ENCODE measurements at places on chromosomes 1 and 21. TPM values are rescaled to one million over a fixed set of nuclear protein-coding genes. Genes with fewer than 3 reads are reported as not detected.

SIK1 gene
- total RNA-seq = 3.2 TPM

VHLL gene
- 0.27 TPM for total RNA-seq

C1QC gene
- total RNA-seq = not detected

BSND gene
- total RNA-seq = not detected

DDOST gene
- total RNA-seq = 482 TPM

DNA sequence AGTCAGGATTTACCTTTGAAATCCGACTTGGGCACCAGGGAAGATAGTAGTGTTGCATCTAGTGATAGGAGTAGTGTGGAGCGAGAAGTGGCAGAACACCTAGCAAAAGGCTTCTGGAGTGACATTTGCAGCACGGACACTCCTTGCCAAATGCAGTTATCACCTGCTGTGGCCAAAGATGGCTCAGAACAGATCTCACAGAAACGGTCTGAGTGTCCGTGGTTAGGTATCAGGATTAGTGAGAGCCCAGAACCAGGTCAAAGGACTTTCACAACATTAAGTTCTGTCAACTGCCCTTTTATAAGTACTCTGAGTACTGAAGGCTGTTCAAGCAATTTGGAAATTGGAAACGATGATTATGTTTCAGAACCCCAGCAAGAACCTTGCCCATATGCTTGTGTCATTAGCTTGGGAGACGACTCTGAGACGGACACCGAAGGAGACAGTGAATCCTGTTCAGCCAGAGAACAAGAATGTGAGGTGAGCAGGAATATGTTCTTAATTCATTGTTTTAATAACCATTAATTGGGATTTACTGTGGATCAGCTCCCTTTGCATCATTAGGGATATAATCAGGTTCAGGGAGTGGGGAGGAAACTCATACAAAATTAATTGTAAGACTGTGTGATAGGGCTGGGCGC is 28.3 kb downstream of the BACH1 start:
- no peak for DNase-seq

- DNase-seq = no peak
Observed at GRCh38 chr21:24716281-24716918, 890.9 kb downstream of the MRPL39 start.

DNA sequence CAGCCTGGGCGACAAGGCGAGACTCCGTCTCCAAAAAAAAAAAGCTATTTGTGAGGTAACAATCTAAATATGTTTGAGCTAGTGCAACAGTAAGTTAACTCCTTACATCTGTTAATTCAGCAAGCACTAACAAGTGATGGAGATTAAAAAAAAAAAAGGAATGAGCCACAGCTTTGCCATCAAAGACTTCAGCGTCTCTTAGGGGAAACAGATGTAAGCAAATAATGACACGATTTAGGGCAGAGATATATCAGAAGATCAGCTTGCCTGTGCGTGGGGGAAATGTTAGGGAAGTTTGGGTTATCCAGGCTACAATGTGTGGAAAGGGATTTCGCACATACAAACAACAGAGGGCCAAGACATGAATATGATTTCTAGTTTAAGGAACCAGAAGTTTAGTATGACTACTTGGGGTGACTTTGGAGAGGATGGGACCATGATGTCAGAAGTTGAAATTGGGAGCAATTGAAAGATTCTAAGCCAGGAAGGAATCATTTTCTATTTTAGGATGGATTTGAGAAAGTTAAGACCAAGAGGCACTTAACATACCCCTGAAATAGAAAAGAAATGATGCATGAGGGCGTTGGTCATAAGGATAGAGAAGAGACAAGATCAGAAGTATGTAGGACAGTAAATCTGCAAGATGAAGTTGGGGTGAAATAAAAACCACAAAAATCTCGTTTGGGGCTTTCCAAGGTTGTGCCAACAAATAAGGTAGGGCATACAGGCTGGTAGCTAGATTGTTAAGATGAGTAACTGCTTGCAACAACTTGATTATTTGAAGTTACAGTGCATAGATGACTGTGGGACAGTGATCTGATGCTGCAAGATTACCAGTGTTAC is 2.4 kb upstream of the BRWD1 start:
- no peak for DNase-seq

DNA sequence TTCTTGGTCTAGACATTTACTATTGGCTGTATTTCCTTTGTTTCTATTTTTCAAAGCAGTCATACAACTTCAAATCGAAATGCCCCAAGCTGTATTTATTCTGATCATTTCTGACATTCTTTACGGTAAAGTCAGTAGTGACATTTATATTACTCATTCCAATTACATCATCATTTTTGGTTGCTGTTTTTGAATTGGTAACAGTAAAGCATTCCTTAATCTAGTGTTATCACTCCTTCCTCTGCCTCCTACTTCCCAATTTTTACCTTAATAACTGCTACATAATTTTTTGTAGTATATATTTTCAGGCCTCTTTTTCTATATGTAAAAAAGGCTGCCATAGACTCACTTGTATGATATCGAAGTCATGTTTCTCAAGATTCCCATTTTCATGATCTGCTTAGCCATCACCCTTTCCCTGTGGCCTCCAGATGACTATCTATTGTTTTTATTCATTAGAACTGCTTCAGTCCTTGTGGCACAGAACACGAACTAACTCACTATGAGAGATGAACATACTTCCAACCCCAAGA is 167.2 kb downstream of the RUNX1 start:
- no peak for DNase-seq

- no peak for DNase-seq
Observed at GRCh38 chr1:246782120-246782900, 58.1 kb downstream of the SCCPDH start.

GRCh38 chr1:11594222-11594621 is 60.0 kb downstream of the FBXO2 start:
- peak; percentile 8 for DNase-seq

GRCh38 chr1:48792961-48793360 is 16.3 kb upstream of the BEND5 start:
- no peak for DNase-seq

- DNase-seq = no peak
Observed at GRCh38 chr21:41580758-41581554, 73.0 kb upstream of the TMPRSS2 start.

- no peak for DNase-seq
Observed at GRCh38 chr1:222919478-222919865, 104.6 kb downstream of the DISP1 start.

DNA sequence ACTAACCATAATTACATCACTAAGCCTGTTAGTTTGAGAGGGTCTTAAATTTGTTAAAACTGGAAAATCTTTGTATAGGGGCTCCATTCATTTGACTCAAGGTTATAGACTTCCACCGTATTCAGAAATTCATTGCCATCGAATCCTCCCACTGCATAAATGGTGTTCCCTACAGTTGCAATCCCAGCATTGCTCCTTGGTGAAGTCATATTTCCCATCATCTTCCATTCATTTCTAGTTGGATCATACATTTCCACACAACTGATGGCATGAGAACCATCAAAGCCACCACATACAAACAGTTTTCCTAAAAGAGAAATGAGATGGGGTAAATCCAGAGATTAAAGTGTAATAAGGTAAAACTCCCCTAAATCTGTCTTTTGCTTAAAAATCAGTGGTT is 19.1 kb downstream of the IVNS1ABP start:
- no peak for DNase-seq

DNA sequence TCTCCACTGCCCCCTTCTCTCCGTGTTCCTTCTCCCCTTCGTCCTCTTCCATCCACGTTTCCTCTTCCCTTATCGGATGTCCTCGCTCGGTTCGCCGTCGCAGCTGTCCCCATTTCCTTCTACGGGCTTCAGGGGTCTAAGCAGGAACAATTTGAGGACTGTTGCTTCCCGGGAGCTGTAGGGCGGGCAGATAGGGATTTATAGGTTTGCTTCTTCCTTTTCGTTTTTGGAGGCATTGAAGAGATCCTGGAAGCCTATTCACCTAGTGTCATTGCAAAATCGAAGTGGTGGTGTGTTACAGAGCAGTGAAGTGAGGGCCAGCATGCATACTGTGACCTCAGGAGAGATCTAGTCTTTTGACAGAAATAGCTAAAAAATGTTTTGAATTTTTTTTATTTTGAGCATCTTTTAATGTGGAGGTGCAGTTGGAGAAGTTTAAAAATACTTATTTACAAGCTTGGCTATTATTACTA is 897 bp downstream of the ZYG11B start:
- no peak for DNase-seq

DNA sequence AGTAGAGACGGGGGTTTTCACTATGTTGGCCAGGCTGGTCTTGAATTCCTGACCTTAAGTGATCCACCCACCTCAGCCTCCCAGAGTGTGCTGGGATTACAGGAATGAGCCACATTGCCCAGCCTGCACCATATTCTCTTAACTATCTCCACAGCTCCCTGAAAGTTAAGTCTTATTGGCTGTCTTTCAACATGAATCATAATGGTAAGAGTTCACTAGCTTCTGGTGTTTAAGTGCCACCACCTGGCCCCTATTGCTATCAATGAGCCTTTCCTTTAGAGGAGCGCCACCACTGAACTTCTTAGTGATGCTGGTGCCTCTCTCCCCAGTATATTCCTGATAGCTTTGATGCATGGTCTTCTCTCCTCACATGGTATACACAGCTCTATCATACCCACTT is 15.7 kb downstream of the ZFYVE9 start:
- DNase-seq = no peak

DNA sequence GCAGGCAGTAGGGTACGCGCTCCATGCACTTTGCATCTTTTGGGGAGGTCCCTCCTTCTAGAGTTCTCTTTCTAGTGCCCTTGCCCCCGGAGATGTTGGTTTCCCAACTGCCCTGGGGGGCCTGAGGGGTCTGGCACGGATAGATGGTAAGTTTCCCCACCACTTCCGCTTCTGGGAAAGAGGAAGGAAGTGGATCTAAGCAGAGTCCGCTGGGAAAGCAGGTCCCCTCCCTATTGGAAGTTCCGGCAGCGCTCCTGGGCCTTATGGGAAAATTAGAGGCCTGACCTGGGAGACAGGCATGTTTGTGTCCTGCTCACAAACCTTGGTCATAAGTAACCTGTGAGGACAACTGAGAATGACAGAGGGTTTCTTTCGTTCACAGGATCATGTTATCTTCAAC is 274.4 kb downstream of the RPS6KC1 start:
- DNase-seq = no peak

DNA sequence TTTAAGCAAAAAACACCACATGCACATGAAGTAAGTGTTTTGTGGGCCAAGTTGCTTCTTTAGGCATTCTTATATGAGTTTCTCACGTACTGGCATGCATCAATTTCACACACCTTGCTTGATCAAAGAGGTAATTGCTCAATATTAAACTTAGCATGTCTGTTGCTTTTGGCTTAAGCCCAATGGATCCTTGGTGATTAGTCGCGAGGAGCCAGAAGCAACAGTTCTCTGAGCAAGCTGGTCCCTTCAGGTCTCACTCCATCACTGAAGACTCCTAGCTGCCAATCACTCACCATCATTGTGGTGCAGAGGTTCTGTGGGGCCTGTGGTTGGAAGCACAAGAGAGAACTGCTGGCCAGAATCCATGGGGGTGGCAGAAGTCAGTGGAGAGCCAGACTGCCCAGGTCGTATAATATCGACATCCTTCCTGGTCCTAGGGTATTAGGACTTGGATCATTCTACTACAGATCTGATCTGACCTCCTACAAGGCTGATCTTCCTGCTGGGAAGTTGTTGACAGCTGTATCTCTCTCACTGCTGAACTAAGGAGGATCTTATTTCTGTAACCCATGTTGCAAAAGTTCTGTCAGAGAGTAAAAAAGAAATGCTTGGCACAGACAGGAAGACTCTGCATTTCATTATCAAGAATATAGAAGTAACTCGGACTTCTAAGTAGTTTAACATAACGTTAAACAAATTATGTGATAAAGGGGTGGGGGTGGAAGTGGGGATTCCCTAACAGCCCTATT is 140.5 kb downstream of the NTPCR start:
- DNase-seq = no peak

GRCh38 chr21:45331531-45332147 is 43.9 kb upstream of the POFUT2 start:
- DNase-seq = no peak

- no peak for DNase-seq
Observed at GRCh38 chr1:31505911-31506497, 70.3 kb upstream of the TINAGL1 start.

DNA sequence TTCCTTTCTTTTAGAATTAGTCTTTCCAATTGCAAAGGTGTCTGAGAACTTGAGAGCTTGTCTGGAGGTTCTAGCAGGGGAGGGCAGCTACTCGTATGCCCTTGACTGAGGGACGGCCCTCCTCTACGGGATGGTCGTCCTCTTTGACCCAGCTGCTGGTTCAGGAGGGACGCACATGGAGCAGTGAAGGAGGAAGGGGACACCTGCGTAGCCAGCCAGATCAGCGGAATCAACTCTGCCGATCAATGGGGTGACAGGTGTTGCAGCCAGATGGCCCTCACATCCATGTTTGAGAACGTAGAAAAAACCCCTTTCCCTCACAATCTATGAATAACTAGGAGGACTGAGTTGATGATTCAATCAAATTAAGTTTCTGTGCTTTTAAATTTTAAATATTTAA is 15.7 kb upstream of the A3GALT2 start:
- DNase-seq = no peak

DNA sequence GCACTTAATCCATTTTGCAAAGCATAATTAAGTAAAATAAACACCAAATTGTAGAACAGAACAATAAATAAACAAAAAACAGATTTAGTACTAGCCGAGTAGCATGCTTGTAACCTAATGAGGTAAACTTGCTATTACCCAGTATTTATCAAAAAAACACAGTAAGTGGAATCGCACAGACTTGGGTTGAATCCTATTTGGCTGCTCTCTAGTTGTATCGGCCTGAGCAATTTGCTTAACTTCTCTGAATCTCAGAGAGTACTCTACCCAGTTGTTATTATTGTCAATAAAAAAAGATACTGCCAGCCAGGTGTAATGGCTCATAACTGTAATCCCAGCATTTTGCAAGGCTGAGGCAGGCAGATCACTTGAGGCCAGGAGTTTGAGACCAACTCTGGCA is 664.3 kb downstream of the ADGRL2 start:
- no peak for DNase-seq

GRCh38 chr1:53089478-53090226 is 27.6 kb downstream of the PODN start:
- no peak for DNase-seq

- DNase-seq = peak; percentile 6
Observed at GRCh38 chr1:3992103-3992556, 92.1 kb upstream of the C1orf174 start.

GRCh38 chr1:106225403-106225802 is 831.1 kb upstream of the PRMT6 start:
- no peak for DNase-seq

GRCh38 chr21:46150491-46151121 is 4.8 kb downstream of the FTCD start:
- no peak for DNase-seq
